ENCODE measurements at places on chromosomes 5 and 9.

DNA sequence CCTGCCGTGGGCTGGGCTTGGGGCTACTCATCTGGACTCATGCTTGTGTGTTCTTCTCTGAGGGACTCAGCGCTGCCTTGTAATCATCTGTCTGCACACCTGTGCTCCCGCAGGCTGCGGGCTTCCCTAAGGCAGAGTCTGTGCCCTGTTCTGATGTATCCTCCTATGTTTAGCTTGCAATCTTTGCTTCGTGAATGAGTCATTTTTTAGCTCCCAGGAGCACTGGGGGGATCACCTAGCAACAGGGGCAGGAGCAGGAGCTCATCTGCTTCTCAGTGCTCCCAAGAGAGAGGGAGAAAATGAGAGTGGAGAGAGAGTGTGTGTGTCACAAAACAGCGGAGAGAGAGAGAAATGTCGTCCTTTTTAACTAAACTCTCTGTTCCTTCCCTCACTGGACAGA is 202.4 kb upstream of the ZNF618 start:
- no peak for DNase-seq

DNA sequence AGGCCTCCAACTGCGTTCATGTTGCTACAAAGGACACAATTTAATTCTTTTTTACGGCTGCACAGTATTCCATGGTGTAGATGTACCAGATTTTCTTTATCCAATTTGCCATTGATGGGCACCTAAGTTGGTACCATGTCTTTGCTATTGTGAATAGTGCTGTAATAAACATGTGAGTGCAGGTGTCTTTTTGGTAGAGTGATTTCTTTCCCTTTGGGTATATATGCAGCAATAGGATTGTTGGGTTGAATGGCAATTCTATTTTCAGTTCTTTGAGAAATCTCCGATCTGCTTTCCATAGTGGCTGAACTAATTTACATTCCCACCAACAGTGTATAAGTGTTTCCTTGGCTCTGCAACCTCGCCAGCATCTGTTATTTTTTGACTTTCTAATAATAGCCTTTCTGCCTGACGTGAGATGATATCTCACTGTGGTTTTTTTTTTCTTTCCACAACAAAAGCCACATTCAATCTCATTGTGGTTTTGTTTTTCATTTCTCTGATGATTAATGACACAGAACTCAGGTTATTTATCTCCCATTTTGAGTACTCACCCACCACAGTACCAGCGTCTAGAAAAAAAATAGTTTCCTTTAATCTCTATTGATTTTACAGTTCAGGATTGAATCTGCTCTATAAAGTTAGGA is 21.9 kb downstream of the ARRDC3 start:
- DNase-seq: no peak

GRCh38 chr9:134723491-134724190 is 82.0 kb downstream of the COL5A1 start:
- DNase-seq: no peak

GRCh38 chr9:123318961-123319421 is 37.0 kb upstream of the CRB2 start:
- DNase-seq: no peak

DNA sequence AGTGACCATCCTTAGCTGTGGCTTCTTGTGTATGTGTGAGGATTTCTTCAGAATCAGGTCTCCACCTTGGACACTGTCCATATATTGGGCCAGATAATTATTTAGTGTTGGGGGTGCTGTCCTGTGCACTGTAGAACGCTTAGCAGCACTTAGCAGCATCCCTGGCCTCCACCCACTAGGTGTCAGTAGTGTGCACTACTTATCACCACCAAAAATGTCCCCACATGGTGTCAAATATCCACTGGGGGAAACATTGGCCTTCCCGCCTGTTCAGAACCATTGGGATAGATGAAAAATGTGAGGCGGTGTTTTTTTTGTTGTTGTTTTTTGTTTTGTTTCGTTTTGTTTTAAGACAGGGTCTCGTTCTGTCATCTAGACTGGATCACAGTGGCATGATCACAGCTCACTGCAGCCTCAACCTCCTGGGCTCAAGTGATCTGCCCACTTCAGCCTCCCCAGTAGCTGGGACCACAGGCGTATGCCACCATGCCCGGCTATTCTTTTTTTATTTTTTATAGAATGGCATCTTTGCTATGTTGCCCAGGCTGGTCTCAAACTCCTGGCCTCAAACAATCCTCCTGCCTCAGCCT is 67.7 kb downstream of the TENT4A start:
- peak; percentile 33 for DNase-seq

DNA sequence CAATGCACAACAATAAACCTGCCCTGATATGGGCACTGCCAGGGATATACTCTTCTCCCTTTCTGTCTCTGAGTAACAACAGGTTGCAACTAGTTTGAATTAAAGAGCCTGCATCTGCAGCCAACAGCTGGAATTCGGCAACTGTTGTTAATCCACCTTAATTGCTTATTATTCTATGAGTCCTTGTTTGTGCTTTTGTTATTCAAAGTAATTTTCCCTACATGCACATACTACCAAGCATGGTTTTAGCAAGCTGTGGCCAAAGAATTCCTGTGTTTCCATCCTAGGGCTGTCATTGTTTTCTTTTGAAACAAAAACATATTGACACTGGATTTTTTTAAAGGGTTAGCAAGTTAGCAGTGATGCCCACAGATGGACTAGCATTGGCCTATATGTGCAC is 171.5 kb downstream of the EFNA5 start:
- no peak for DNase-seq

DNA sequence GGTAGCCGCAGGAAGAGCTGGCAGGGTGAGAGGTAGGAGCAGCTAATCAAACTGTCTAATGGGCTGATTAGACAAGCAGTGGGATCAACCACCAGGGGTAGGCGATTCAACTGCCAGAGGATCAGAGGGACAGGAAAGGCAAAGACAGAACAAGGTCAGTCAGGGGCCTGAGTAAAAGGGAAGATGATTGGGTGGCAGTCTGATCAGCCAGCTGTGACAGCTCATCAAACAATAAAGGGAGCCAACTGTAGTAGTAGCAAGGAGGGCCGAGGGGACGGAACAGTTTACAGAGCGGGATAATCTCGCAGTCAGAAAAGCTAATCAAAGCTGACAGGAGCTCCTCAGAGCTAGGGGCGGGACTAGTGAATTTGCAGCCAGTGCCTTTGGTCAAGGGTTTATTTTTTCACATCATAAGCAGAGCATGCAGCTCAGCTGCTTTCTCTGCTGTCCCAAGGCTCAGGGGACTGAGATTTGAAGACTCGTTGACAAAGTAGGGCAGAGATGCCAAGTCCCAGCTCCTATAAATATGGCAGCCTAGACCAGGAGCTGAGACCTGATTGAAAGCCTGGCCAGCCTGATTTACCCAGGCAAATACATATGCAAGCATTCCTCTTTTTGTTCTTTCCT is 418.2 kb downstream of the GABRG2 start:
- DNase-seq: no peak

GRCh38 chr9:125141251-125141650 is 2.1 kb downstream of the SCAI start:
- no peak for DNase-seq

- DNase-seq: no peak
Observed at GRCh38 chr5:121151534-121151933, 687.4 kb downstream of the PRR16 start.

GRCh38 chr9:14271093-14271673 is 42.8 kb downstream of the NFIB start:
- no peak for DNase-seq

GRCh38 chr9:93059011-93059714 is 662 bp downstream of the SUSD3 start:
- no peak for DNase-seq

- no peak for DNase-seq
Observed at GRCh38 chr9:14417237-14417636, 103.3 kb upstream of the NFIB start.

DNA sequence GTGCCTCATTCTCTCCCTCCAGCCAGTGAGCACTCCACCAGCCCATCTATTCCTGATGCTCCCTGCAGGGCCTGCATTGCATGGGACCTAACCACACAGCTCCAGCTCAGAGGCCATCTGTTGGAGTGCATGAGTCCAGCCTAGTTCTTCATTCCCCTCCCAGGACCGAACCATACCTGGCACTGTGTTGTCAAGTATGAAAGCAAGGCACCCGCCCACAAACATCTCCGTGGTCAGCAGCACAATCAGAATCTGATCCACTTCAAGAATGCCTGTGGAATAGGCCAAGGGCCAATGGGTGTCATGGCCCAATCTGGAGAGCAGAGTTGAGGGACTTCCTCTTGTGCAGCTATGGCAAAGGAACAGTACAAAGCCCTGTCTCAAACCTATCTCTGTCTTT is 5.9 kb downstream of the SLC23A1 start:
- no peak for DNase-seq

DNA sequence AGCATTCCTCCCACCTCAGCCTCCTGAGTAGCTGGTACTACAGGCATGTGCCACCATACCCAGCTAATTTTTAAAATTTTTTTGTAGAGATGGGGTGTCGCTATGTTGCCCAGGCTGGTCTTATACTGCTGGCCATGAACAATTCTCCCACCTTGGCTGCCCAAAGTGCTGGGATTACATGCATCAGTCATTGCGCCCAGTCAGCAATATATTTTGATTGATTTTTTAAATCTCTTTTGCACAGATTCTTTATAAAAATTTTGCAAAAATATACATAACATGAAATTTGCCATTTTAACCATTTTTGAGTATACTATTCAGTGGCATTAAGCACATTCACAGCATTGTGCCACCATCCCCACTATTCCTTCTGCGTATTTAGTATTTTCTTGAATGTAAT is 94.0 kb downstream of the INVS start:
- DNase-seq: no peak

DNA sequence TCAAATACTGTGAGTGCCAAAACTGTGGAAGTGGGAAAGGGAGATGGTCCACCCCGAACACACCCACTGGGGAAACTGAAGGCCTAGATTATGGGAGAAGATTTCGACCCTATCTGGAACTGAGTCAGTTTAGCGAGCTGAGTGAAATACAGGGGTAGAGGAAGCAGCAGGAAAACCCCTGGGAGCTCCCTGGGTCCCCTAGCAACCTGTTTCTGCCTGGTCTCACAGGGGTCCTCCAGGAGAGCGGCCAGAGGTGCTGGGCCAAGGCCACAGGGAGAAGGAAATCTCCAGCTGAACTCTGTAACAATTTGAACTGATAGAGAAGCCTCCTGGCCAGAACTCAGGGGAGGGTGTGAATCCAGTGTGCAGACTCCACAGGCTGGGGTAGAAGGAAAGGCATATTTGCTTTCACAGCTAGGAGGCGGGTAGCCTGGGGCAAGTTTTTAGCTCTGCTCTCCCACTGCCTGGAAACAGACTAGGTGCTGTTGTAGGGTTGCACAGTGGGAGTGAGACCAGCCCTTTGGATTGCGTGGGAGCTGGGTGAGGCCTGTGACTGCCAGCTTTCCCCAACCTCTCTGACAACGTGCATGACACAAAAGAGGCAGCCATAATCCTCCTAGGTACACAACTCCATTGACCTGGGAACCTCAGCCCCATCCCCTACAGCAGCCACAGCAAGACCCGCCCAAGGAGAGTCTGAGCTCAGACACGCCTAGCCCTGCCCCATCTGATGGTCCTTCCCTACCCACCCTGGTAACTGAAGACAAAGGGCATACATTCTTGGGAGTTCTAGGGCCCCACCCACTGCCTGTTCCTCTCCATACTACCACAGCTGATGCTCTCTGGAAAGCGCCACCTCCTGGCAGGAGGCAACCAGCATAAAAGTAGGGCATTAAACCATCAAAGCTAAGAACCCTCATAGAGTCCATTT is 78.8 kb upstream of the GPBP1 start:
- DNase-seq: no peak

GRCh38 chr9:76459694-76460635 is 983 bp downstream of the GCNT1 start:
- DNase-seq: peak; percentile 12

- no peak for DNase-seq
Observed at GRCh38 chr5:27962198-27962597, 923.8 kb upstream of the CDH9 start.

DNA sequence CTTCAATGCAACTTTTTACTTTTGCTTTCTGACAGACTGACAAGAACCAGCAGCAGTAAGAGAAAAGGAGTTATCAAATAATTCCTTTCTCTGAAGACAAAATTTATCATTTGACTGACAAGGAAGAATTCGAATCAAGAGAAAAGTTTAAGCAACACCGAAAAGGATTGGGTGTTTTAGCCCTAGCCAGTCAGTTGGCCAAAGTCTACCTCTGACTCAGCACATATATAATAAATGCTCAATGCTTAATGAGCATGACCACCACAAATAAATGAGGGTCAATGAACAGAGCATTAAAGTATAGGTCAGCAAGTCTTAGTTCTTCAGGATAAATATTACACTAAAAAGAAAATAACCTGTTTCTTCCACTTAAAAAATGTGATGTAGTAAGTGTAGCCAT is 1603.5 kb upstream of the C9orf72 start:
- DNase-seq: no peak

DNA sequence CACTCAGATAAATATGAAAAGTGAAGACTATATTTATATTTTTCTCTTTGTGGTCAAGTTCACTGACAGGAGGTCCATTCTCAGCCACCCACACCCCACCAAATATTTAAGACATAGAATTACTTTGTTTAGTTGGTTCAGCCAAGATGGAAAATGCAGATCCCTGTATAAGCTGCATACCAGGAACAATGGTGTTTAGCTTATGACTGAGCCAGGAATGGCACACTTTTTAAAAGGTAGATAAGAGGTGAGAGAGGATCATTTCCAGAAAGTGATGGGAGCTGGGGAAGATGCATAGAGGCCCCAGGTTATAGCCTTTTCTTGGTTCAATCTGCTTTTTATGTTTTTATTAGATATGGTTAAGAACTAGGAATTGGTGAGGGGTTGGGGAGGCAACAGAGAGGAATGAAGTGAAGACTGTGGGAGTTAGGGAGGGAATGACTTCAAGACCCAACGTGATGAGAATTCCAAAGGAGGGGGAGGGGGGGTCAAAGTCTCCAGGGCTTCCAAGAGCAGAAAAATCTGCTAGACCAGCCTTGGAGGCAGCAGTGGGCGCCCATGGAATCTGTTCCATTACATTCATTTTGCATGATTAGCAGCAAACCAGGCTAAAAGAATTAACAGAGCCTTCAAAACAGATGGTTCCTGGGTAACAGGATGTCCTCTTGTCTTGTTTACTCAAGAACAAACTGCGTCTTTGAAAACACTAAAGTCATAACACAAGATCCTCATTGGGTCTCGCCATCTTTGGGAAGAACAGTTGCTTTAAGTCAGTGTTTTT is 95.2 kb downstream of the FGF1 start:
- no peak for DNase-seq

GRCh38 chr5:126881821-126882600 is 105.1 kb downstream of the LMNB1 start:
- no peak for DNase-seq

- no peak for DNase-seq
Observed at GRCh38 chr5:180113660-180114303, 42.2 kb upstream of the RNF130 start.

DNA sequence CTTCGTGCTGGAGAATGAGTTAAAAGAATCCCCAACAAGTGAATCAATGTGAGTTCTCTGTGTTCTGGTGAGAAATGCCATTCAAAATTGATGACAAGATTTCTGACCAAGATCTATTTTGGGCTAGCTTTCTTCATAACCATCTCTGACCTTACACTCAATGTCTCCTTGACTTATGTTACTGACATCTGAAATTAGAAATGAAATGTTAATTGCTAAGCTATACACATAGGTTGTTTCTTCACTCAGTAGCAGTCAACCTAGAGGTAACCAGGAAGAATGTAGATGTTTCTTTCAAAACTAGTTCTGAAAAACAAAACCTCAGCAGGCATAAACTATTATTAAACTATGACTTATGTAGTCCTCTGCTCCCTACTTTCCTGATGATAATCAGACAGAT is 2220.7 kb upstream of the C9orf72 start:
- DNase-seq: no peak

- DNase-seq: no peak
Observed at GRCh38 chr5:32814620-32815019, 103.5 kb downstream of the NPR3 start.

GRCh38 chr5:95959051-95959887 is 2.4 kb downstream of the ELL2 start:
- DNase-seq: no peak
